ENCODE measurements at places on chromosomes 16 and 17.

GRCh38 chr16:16143931-16144330, 79.4 kb downstream of the ABCC6 start:
- no peak for DNase-seq

- no peak for DNase-seq
These were observed 14.1 kb downstream of the MFSD11 start for GRCh38 chr17:76752006-76752405.

DNA sequence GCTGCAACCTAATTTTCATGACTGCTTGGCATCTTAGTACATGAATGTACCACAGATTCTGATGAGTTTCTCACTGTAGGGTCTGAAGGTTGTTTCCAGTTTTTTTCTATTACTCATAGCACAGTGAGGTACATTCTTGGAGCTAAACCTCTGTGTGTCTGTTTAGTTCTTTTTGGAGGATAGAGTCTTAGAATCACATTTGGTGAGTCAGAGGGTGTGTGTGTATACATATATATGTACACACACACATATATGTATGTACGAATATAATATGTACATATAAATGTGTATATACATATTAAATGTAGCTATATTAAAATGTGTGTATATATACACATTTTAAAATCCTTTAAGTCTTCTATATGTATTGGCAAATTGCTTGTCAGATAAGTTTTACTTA, 72.9 kb downstream of the NTN1 start:
- no peak for DNase-seq

DNA sequence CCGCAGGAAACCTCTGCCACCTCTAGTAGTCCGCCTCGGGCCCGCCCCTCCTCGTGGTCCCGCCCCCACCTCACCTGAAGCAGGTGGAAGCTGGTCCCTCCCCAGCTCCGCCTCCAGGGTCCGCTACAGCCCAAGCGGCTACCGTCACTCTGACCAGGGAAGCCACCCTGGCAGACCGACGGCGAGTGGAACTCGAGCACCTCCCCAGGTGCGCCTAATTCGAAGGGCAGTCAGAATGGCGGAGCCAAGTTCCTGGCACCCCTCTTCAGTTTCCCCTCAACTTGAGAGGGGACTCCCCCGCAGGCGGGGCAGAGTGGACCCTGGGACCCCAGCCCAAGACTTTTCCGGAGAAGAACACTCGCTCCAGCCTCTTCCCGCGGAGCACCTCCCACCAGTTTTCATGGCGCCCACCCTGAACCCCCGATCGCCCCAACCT, 507 bp downstream of the FHOD1 start:
- DNase-seq, result no peak

- no peak for DNase-seq
These were observed 23.4 kb upstream of the MFSD6L start for GRCh38 chr17:8822401-8823035.

- no peak for DNase-seq
These were observed 80.3 kb upstream of the GOT2 start for GRCh38 chr16:58814348-58814801.

GRCh38 chr17:732902-733720, 715 bp downstream of the TLCD3A start:
- no peak for DNase-seq

GRCh38 chr16:56389554-56389953, 35.8 kb downstream of the AMFR start:
- no peak for DNase-seq

GRCh38 chr16:333406-334094, 19.0 kb downstream of the AXIN1 start:
- no peak for DNase-seq

DNA sequence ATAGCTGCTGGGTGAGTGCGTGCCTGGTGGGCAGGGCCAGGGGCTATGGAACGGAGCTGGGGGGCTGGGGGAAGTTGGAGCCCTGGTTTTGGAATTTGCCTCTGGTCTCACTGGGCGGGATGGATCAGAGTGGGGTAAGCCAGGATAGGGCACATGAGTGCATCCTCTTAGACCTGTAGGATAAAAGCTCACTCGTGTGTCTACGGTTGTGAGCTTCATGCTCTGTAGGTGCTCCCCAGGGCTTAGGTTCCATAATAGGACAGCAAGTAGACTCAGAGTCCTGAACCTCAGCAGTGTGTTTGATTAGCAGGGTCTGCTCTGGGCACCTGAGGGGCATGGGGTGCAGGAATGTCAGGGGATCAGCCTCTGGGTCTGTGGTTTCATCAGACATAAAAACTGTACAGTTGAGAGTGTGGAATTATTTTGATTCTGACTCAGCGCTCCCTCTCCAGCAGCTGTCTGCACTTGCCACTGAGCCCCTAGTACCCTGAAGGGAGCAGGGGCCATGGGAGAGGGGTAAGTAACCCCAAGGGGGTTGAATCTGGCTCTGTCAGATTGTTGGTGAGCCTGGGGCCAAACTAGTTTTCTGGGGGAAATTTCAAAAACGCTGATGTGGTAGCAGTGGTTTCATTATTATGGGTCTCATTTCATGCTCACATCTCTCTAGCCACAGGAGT, 84.2 kb upstream of the LGALS9 start:
- DNase-seq, result no peak

GRCh38 chr16:70605283-70605657, 41.1 kb upstream of the IL34 start:
- DNase-seq, result no peak

- no peak for DNase-seq
These were observed 9.0 kb upstream of the SPATA32 start for GRCh38 chr17:45270828-45271418.

DNA sequence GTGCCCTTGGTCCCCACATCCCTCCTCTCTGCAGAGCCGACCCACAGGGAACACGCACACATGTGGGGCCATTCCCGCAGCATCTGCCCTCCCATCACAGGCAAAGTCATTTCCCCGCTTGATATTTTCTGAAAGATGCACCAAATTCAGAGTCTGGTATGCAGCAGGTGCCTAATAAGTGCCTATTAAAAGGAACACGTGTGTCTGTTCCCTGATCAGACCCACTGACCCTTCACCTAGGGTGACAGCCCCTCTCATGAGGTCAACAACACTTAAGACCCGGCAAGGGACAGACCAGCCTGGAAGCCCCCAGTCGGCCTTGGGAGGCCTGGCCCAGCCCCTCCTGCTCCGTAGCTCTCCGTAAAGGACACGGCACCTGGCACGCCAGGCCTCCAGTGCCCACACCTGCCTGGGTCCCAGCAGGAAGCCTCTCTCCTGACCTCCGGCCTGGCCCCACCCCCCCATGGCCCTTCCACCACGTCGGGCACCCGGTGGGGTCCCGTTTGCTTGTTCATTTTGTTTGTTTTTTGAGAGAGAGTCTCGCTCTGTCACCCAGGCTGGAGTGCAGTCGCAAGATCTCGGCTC, 20.0 kb downstream of the UNKL start:
- DNase-seq, result no peak

DNA sequence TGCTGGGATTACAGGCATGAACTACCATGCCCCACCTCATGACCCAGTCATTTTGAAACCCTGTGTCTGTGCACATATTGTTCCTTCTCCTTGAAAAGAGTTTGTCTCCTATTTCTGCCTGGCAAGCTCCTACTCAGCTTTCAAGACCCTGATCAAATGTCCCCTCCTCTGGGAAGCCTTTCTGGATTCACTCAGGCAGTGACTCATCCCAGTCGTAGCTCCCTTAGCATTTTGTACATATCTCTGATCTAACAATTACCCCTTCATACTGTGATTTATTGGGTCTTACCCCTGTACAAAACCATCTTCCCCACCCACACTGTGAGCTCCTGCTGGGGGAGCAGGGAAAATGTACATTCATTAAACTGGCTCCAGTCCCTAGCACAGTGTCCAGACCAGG, 18.1 kb upstream of the ABCC12 start:
- no peak for DNase-seq

GRCh38 chr16:10206215-10206614, 24.0 kb upstream of the GRIN2A start:
- DNase-seq, result no peak

GRCh38 chr16:4064950-4065352, 51.3 kb downstream of the ADCY9 start:
- DNase-seq, result no peak

DNA sequence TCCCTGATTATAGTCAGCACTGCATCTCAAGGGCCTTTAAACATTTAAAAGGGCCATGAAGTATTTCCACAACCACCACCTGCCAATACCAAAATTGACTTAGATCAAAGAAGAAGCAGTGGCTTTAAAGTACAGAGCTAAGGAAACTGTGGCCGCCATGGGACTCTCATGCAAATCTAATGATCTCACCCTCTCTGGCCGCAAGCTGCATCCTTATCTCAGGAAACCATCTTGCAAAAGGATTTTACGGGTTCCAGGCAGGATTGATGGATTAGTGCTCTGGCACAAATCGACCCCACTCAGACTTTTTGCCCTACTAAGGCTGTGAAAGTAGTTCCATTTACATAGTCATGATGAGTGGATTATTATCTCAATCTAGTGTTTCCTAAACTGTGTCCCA, 22.6 kb downstream of the CDRT4 start:
- DNase-seq, result no peak

DNA sequence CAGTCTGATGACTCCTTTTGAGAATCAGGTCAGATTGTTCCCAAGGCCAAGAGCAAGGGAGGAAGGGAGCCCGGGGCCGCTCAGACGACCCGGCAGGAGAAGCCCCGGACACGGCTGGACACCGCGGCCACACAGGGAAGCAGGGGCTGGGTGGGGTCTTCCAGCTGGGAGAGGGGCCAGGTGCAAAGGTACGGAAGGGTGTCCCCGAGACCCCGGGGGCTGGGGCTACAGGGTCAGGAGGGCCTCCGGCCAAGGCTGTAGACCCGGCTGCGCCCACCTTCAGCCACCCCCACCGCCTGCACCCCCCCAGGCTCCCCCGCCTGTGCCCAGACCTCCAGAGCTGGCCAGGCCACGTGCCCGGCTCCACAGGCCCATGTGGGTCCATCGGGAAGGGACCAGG, 21.9 kb upstream of the C1QTNF8 start:
- no peak for DNase-seq

DNA sequence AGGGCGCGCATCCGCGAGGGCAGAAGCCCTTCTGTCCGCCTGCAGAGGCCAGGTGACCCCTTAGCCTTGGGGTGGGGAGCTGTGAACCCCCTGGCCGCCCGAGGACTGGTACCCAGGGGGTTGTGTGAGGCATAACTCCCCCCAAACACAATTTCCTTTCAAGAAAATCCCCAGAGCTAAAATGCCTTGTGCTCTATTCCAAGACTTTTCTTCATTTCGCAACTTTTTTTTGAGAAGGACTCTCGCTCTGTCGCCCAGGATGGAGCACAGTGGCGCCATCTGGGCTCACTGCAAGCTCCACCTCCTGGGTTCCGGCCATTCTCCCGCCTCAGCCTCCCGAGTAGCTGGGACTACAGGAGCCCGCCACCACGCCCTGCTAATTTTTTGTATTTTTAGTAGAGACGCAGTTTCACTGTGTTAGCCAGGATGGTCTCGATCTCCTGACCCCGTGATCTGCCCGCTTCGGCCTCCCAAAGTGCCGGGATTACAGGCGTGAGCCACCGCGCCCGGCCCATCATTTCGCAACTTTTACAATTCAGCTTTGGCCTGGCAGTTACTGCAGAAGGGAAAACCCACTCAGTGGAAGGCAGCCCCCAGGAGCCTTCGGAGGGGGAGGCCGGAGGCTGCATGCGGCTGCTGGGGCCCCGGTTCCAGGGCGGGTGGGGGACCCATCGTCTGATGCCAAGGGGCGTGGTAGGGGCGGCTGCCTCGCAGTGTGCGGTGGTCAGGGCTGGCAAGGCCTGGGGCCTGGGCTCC, 963 bp upstream of the APRT start:
- no peak for DNase-seq

DNA sequence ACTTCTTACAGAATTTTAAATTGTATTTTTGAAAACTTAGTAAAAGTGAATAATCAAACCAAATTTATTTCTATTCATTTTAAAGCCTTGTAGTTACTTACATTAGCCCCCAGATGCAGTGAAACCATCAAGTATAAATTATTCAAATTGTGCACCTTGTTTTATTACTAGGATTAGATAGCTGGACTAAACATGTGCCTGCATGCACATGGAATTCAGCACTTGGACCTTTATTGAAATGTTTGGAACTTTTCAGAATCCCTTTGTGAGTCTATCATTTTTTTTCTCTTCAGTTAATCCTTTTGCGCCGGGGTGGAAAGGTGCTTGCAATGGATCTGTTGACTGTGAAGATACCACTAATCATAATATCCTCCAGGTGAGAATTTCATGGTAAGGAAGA, 4.7 kb downstream of the ZPBP2 start:
- no peak for DNase-seq

DNA sequence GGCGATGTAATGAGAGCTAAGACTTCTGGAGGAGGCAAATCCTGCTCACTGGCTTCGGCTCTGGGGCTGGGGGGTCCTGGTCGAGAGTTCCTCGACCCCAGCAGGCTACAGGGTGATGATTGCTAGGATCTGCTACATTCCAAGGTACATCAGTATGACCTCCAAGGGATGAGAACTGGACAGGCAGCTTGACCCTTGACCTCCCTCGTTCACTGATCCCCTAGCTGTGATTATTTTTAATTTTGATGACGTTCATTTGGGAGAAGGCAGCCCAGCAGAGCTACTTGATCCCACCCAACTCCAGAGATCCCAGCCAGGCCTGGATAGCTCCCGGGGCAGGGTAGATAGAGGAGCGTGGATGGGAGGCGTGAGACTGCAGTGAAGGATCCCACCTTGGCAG, 242.3 kb downstream of the MAF start:
- DNase-seq, result no peak

DNA sequence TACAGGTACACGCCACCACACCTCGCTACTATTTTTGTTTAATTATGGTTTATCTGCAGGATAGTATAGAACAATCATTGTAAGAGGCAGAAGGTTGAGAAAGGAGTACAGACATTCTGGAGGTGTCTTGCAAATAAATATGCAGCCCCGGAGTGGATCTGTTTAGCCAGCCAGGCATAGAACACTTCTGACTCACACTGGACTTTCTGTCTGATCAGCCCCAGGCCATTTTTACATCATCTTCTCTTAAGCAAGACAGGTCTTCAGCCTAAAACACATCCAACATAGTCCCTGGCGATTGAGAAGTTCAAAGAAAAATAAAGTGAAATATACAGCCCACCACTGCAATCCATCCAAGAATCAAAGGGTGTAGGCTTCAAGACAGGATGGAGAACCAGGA, 81.4 kb downstream of the XYLT1 start:
- DNase-seq, result no peak

DNA sequence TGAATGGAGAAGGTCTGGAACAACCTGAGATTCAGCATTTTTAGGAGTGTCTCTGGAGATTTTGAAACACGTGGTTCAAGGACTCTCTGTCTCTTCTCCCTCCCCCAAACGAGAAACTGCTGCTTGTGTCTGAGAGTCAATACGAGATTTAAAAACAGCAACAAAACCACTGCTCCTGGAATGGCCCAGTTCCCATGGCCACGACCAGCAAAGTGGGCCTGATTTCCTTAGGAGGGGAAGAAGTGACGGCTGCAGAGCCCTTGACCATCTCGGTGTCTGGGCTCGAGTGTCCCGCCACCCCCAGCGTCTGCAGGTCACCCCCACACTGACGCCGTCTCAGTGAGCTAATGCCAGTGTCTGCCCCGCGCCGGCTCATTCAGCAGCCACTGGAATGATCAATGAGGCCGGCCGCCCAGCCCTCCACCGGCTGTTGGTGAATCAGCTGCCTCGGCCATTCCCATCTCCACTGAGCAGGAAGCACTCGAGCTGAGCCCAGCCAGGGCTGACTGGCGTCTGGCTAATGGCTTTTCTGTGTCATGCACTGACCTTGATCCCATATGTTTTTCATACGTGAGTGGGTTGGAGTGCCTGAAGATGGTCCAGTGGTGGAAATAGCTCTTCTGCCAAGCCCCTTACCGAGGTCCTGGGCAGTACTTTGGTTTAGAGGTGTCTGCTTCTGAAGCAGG, 151.8 kb downstream of the PITPNC1 start:
- peak; percentile 87 for DNase-seq

Data from NCI-H1092 (cell line).